ENCODE measurements at places on chromosomes 3 and 15.

GRCh38 chr3:149647812-149648211 is 10.0 kb downstream of the WWTR1 start:
- no peak for DNase-seq

DNA sequence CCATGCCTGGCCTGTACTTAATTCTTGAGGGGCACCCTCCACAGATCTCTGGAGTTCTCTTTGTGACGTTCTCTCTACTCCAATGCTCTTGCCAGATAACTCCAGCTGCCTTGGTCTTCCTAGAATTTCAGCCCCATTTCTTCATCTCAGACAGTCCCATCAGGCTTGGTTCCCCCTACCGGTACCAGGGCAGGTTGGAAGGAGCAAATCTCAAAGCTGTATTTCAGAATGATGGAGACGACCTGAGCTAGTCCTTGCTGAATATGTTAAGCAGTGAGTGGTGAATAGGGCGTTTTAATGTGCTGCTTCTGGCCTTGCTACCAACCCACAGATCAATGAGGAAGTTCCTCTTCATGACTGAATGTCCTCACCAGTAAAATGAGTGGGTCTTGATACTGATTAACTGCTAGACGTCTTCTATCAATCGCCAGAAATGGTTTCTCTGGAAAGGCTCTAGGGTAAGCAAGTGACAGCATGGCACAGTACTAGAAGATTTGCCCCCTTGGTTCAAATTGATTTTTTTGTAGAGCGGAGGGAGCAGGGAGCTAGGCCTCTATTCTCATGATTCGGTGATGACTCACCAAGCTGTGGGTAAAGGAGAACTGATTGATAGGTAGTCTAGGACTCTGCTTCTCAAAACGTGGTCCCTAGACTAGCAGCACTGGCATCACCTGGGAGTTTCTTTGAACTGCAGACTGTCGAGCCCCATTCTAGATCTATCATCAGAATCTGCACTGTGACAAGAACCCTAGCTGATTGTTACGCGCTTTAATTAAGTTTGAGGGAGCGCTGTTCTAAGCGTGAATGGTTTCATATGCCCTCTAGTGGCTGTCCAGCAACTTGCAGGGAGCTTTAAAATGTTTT is 67.8 kb downstream of the UBP1 start:
- peak; percentile 41 for DNase-seq

GRCh38 chr3:4786431-4786830 is 192.8 kb upstream of the BHLHE40 start:
- DNase-seq: no peak

GRCh38 chr15:52105846-52106245 is 6.7 kb downstream of the BCL2L10 start:
- no peak for DNase-seq

DNA sequence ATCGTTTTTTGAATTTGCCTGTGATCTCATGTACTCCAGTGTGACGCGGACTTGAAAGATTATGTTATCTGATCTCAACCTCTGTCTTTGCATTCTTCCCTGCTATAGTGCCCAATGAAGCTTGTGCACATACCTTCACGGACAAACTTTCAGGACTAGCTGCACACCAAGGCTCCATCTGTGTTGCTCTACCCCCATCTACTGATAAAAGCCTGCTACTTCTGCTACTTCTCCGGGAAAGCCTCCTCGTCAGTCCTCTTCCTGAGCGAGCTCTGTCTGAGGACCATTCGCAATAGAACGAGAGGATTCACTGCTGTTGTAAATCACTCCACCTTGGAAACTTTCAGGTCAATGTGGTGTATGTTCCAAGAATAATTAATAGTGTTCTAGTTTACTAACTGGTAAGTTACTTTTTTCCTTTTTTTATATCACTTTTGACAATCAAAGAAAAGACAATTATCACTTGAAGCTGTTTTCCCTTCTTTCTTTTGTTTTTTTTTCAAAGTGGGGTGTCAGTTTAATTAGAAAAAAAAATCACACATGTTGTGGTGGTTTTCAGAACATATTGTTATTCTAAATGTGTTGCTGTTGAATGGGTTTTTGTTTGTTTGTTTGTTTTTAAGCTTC is 217.6 kb downstream of the ARRDC4 start:
- DNase-seq: peak; percentile 75

GRCh38 chr3:188701485-188701969 is 470.2 kb upstream of the TPRG1 start:
- DNase-seq: no peak

- DNase-seq: no peak
Observed at GRCh38 chr3:16183601-16184270, 9.3 kb downstream of the GALNT15 start.

GRCh38 chr15:35055416-35056105 is 29.5 kb downstream of the NANOGP8 start:
- DNase-seq: no peak

- no peak for DNase-seq
Observed at GRCh38 chr3:42639192-42639591, 14.3 kb upstream of the ZBTB47 start.

DNA sequence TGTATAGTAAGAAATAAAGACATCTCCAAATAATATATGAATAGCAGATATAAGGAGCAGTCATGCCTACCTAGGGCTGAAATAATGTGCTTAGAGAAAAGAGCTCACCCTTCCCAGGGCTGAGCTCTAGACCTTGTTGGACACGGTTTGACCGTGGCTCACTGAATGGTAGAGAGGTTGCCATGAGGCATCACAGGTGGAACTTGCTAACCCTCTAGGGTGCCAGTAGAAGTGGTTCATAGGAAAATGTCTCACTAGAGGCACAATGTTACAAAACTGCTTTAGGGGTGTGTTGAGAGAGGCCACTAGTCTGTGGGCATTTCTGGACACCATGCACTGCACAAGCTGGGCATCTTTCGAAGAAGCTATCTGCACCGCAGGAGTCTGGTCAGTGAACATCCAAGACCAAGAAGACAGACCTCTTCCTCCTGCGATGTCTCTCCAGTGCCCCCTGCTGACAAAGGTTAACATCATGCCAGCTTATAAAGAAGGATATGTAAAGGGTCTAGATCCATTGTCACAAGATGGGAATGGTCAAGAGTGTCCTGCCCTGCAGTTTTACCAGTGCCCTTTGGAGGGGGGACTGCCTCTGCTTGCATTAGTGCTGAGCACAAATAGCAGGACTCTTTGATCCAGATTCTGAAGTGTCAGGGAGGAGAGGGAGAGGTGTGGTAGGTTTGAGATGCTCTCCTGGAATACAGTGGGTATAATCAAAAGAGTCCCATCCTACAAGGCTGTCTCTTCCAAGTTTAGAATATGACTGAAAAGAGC is 266.8 kb downstream of the ZNF385D start:
- DNase-seq: peak; percentile 55

DNA sequence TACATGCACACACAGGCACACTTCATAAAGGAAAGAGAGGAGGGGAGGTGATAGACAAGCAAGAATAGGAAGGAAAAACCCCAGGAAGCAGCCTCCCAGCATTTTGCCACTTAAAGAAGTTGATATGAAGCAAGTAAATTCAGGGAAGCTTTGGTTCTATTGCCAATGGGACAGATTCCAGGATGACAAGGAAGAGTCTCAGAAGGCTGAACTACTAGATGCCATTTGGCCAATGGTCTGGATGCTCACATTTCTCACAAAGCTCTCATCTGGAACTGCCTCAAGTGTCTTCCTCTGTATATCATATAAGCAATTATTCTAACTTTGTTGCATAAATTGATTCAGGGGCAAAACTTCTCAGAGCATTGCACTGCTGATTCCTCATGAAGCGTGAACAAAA is 78.8 kb upstream of the STRIT1 start:
- no peak for DNase-seq

DNA sequence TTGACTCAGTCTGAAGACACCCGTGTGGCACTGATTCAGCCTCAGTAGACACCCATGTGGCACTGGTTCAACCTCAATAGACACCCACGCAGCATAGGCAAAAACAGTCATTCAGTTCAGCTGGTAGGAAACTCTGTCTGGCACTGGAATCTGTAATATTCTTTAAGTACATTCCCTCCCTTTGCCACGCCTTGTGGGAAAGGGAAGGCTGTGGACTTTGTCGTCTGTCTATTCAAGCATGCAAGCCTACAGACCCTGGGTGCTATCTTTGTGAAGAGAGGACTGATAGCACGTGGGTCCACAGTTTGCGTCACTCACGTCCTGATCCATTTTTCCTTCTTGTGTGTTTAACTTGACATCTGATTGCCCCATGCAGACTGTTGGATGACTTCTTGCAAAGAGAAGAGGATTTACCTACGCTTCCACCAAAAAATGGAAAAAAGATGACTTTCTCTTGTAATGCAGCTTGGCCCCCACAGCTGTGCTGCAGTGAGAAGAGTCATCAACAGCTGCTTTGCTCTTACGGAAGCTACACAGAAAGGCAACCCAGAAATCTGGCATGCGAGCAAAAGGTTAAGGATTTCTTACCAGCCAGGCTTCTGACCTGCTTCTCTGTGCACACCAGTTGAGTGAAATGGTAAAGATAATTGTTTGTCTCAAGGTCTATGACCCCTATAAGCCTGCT is 278.1 kb downstream of the ULK4 start:
- no peak for DNase-seq

DNA sequence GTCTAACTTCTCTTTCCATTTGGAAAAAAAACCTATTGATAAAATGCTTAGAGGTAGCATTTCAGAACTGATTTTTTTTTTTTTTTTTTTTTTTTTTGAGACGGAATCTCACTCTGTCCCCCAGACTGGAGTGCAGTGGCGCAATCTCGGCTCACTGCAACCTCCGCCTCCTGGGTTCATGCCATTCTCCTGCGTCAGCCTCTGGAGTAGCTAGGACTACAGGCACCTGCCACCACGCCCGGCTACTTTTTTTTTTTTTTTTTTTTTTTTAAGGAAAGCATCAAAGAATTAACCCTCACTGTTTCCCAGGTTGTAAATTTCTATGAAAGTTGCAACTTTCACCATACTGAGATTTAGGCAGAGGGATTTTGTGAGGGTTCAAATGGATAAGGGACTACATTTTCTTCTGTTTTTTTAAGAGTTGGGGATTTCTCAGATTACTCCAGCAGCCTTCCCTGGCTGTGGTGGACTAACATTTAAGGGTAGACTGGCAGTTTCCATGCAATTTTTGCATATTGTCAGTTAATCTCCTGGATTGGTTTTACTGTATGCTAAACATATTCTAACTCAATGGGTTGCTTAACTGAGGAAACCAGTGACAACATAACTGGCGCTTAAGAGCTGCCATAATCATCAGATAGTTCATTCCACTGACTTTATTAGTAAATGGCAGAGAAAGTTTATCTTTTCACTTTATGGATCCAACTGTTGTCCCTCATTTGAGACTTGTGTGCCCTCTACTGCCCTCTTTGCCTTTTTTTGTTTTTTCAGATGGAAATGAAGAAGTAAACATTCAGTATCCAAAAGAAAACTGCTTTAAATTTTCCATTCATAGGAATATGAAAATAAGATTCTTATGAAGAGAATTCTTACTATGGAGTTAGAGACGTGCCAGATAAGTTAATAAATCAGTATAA is 93.7 kb downstream of the NPTN start:
- DNase-seq: no peak

DNA sequence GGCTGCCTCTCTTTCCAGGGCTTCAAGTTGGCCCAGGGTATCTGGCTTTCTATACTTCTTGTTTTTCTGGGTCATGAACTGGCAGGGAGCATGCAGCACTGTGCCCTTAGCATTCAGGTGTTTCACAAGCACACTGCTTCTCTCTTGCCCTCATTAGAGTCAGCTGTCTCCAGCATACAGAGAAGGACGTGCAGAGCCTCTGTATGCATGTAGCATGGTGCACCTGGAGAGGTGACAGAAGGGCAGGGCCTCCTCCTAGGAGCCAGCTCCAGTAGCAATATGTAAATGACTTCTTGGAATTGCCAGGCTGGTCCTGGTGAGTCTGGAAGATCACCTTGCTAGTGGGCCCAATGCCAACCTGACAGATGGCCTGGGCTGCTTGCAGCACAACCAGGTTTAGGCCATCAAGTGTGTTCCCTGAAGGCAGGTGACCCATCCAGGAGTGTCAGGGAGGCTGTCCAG is 44.8 kb upstream of the ATP2C1 start:
- DNase-seq: no peak

DNA sequence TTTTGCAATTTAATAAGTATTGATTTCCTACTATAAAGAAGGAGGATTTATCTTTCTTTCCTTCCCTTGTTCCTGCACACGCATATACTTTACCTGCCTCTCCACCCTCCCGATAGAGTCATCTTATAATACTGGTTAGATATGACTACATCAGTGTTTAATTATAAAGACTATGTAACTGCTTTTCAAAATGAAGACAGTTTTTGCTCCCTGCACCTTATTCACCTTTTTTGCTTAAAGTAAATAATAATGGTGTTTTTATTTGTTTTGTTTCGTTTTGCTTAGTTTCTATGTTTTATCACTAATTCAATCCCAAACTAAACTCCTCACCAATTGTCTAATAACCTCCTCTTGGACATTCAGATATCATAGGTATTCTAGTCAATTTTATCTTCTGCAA is 101.9 kb upstream of the RORA start:
- DNase-seq: no peak

DNA sequence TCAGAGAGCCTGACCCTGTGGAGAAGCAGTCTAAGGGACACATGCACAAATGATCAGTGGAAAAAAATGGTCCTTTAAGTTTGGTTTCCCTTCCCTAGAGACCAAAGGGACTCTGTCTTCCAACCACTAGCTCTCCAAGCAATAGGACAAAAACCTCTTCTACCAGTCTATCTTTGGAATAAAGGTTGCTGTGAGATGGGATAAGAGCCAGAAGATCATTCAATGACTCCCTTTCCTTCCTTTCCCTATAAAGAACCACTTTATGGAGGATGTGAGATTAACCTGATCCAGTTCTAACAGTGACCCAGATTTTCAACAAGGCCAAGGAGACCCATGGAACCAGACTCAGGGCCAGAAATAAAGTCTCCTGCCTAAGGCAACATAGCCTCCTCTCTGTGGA is 74.8 kb downstream of the DHX30 start:
- DNase-seq: no peak

DNA sequence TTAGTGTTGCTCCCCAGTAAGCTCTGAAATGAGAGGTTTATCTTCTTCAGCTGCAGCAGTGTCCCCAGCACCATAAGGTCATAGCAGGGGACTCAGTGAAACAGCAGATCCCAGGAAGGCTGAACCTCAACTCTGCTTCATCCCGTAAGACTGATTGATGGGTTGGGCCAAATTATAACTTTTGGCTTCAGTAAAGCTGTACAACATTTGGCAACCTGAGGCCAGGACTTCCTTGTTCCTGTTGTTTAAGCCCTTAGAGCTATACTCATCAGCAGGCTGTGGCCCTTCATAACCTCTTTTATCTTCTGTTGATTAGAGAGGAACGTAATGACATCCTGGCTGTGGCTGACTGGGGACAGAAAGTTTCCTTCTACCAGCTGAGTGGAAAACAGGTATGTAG is 29.0 kb downstream of the IFT122 start:
- DNase-seq: no peak

DNA sequence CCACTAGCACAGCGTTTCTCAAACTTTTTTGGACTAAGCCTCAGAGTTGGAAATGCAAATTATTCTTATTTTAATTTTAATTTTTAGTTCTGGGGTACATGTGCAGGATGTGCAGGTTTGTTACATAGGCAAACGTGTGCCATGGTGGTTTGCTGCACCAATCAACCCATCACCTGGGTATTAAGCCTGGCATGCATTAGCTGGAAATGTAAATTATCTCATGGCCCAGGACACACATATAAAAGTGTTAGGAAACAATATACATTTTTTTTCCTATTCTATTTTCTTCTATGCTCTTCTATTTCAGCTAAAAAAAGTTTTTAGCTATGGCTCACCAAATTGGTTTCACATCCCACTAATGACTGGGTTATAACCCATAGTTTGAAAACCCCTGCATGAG is 73.3 kb upstream of the LRIG1 start:
- DNase-seq: no peak
